ENCODE measurements at places on chromosomes 11 and 22.

- DNase-seq, result no peak
These were observed 834 bp upstream of the FADS1 start for GRCh38 chr11:61817471-61818202.

- DNase-seq, result peak; percentile 46
These were observed 13.5 kb upstream of the B4GALNT4 start for GRCh38 chr11:355581-356458.

GRCh38 chr11:63404161-63404935 lies 34.8 kb downstream of the SLC22A9 start:
- DNase-seq, result no peak

- no peak for DNase-seq
These were observed 171.8 kb downstream of the SOX6 start for GRCh38 chr11:16184588-16184987.

DNA sequence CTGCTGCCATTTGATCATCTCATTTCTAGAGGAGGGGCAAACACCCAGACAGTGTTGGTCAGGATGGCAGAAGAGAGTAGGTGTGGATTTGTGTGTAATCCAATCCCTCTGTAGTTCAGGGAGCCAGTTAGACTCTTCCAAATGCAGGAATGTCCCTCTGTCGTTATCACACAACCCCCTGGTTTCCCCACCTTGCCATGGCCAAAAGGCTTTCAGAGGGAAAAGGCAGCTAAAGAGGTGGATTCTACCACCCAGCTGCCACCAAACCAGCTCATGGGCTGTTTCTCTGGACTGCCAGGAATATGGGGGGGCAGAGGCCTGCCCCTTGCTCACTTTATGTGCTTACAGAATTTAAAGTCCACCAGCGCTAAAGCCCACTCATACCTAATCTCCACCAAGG lies 18.1 kb downstream of the TSKU start:
- DNase-seq, result no peak

GRCh38 chr22:46672731-46673130 lies 52.5 kb downstream of the GRAMD4 start:
- no peak for DNase-seq

DNA sequence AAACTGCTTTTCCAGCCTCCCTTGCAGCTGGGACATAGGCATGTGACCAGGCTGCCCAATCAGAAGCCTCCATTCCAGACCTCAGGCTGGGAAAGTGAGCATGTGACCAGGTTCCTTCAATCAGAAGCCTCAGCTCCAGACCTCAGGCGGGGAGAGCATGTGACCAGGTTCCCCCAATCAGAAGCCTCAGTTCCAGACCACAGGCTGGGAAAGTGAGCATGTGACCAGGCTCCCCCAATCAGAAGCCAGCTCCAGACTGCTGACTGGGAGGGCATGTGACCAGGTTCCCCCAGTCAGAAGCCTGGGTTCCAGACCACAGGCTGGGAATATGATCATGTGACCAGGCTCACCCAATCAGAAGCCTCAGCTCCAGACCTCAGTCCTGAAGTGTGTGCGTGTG lies 11.7 kb upstream of the IL2RB start:
- no peak for DNase-seq

DNA sequence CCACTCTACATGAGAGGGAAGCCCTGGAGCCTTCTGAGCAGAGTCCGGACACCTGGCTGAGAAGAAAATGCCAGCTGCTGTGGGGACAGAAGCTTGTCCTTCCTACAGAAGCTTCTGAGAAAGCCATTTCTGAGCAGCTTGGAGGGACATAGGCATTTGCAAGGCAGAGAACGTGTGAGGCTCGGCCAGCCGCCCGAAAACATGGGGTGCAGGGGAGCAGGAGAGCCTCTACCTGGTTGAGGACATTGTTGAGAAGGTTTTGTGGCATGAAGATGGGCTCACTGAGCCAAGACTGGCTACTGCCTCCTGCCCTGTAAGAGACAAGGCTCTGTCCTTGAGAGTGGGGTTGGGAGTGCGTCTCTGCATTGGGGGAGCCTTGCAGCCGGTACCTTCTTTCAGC lies 25.3 kb downstream of the SAMM50 start:
- DNase-seq, result no peak

- no peak for DNase-seq
These were observed 95.0 kb downstream of the CADM1 start for GRCh38 chr11:115409116-115409670.

GRCh38 chr11:7448201-7448600 lies 37.1 kb upstream of the OLFML1 start:
- no peak for DNase-seq

DNA sequence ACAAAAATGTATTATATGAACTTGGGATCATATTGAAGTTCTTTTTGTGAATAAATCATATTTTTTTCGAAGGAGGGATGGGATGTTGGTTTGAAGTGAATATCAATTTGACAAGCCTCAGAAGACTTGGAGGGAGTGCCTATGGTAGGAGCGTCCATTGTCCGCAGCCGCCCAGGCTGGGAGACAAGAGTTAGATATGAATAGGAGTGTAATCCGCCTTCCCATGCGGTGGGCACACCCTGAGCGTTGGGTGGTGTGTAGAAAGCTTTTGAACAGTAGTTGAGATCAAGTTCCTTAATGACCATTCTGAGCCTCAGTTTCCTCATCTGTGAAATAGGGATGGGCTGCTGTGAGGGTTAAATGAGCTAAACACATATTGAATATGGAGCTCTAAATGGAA lies 7.0 kb downstream of the CD82 start:
- no peak for DNase-seq

DNA sequence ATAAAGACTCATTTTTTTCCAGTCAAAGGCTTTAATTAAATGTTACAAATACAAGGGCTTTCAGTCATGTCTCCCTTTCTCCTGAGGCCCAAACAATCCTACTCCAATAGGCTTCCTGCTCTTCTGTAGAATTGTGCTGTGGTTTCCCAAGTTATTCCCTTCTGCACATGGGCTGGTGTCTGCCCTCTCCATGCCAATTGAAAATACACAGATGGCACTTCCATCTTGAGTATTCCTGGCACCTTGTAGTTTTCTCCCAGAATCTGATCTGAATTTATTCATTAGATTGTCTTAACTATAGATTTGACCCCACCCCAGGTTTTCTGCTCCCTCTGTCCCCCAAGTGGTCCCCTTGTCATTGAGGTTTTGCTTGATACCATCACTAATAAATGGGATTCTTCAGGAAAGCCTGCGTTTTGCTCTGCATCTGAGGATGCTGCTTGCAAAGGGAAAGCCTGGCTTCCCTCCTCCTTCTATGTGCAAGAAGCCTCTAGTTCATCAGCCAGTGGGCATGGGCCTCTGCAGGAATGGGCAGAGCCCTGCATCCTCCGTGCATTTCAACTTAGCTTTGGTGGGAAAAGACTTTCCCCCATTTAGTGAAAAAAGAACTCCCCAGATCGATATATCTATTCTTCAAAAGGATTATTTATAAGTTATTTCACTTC lies 926.7 kb downstream of the NTM start:
- DNase-seq, result no peak

DNA sequence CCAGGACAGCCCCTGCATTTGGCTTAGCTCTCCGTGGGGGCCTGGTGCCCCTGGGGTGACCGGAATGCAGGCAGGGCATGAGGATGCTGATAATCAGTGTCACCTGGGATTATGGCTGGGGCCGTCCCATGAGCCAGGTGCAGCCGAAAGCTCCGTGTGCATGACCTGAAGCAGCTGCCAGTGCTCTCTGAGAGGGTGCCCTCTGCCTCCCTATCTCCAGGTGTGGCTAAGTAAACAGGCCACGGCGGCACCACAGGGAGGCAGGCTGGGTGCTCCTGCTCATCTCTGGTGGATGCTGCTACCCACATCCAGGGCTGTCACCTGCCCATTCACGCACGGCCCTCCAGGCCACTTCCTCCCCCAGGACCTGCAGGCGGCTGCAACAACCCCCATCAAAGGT lies 29.8 kb downstream of the DUSP8 start:
- no peak for DNase-seq

DNA sequence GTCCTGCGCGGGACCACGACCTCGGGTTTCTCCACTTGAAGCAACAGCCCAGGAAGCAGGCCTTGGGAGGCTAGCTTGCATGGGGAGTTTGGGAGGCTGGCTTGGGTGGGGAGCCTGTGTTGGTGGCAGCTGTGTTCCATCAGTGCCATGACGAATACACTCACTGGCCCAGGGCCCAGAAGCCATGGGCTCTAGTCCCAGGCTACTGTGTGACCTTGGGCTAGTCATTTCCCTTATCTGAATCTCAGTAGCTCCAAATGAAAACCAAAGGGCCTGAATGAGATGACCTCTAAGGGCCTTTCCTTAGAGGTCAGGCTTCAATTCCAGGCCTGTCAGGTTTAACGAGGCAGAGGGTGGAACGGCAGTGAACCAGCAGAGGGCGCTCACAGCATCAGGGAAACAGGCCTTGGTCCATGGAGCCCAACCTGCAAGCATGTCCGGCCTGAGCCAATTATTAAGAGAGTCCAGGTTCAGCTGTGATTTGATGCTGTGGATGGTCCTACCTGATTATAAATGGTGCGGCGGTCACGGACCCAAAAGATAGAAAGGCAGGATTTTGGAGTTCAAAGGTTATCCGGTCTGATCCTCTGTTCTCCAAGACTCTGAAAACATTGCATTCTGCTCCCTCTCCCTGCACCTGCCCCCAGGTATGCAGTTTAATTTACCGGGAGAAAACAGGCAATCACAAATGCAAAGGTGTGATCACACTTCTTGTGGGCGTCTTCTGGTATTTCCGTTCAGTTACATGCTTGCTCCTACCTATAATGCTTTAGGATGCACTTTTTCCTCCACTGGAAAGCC lies 15.9 kb downstream of the PTPN5 start:
- DNase-seq, result peak; percentile 15

GRCh38 chr11:26947379-26947844 lies 46.5 kb upstream of the FIBIN start:
- no peak for DNase-seq

DNA sequence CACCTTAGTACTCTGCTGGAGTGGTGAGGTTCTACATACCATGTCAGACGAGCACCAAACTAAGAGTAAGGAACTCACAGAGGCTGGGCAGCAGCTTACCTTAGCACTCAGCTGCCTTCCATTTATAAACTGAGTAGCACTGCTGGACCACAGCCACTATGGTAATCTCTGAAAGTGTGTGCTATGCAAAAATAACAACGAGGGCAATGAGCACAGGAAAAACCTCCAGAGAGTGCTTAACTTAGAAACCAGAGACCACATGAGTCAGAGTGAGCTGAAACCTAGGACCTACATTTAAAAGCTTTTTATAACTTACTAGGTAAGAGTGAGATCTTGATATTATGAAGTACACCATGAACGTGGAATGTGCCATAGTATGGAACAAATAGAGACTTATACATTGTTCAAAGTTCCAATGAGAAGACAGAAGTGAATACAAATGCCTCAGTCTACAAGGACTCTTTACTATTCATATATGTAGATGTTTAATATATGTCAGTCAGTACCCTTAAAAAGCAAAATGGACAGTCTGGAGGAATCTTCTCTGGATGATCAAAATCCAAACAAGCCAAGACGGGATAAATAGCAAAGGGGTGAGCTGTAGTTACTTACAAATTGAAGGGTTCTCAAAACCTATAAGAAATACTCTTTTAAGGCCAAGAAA lies 17.2 kb upstream of the CD59 start:
- DNase-seq, result no peak

GRCh38 chr11:127334466-127334865 lies 333.9 kb upstream of the KIRREL3 start:
- no peak for DNase-seq

DNA sequence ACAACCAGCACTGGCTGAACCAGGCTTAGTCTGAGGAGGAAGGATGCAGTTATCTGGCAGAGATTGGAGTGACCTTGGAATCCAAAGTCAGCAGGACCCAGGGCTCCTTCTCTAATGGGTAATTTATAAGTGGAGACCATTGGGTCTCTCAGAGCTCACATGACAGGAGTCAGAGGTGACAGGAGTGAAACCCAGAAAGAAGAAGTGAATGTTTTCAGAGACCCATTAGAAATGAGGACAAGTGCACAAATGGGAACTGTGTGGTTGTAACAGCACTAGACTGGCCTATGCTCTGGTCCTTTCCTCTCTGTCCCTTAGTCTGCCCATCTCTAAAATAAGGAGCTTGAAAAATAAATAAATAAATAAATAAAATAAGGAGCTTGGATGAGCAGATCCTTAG lies 107.4 kb downstream of the SERGEF start:
- DNase-seq, result no peak

DNA sequence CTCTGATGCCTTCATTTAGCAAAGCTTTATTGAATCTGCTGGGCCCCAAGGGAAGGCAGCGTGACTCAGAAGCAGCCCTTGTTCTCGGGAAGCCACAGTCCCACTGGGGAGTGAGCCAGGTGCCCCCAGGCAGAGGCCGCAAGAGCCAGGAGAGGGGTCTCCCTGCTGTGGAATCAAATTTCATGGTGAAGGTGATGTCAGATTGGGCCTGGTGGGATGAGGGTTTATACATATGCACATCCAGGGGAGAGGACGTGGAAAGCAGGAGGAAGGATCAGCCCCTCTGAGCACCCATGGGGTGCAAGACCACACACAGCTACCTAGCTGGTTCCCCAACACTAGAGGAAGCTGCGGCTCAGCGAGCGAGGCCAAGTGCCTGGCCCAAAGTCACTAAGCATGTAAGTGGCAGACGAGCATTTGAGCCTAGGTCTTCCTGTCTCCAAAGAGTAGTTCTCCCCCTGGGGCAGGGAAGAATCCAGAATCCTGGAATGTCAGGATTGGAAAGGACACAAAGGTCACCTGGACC lies 2.0 kb downstream of the SYNGR1 start:
- DNase-seq, result no peak

- no peak for DNase-seq
These were observed 944 bp downstream of the C11orf86 start for GRCh38 chr11:66976028-66976467.

- DNase-seq, result no peak
These were observed 157.8 kb upstream of the GRK3 start for GRCh38 chr22:25406510-25407210.

DNA sequence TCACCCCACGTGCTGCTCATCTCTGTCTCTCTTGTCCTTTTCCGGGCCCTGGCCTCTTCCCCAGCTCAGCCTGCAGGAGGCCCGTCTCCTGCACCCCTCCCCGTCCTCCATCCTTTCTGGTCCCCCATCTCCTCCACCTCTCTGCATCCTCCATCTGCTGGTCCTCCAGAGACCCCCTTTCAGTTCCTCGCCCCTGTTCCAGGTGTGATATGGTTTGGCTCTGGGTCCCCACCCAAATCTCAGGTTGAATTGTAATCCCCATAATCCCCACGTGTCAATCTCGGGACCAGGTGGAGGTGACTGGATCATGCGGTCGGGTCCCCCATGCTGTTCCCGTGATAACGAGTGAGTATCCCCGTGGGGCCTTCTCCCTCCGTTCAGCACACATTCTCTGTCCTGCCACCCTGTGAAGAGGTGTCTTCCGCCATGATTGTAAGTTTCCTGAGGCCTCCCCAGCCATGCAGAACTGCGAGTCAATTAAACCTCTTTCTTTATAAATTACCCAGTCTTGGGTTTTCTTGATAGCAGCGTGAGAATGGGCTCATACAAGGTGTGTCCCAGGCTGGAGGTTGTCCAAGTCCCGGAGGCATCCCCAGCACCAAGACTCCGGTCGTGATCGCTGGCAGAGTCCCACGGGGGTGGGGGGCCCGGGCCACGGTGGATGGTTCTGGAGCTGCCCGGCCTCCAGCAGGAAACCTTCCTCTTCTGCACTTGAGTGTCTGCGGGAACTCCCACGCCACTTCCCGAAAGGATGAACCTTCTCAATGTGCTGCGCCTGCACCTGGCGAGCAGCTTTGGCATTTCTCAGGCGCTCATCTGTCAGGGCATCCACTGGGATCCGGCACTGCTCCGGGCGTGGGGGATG lies 29.0 kb upstream of the TOLLIP start:
- DNase-seq, result no peak

GRCh38 chr22:41444360-41445128 lies 2.1 kb downstream of the TOB2 start:
- peak; percentile 80 for DNase-seq

- DNase-seq, result no peak
These were observed 760 bp downstream of the ZNRF3 start for GRCh38 chr22:28883917-28884746.
